ENCODE measurements at places on chromosomes 12 and 14.
A peak's percentile ranks its signal among the peaks of the same experiment; 100 is the strongest.

DNA sequence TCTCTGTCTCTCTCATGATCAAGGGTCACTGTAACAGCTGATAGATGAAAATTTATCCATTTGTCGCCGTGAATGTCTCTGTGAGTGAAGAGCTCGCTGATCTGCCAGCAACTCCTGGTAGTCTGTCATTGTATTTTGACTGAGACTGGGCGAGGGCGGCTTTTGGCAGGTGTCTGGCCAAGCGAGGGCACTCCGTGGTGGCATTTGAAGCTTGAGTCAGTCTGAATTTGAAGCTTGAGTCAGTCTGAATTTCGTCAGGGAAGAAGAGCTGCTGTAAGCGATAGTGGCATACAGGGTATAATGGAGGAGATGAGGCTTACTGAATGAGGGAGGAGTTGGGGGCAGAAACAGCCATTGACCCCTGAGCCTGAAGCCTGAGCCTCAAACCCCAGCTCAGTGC, 56.8 kb upstream of the FAM181A start:
- no peak for DNase-seq

DNA sequence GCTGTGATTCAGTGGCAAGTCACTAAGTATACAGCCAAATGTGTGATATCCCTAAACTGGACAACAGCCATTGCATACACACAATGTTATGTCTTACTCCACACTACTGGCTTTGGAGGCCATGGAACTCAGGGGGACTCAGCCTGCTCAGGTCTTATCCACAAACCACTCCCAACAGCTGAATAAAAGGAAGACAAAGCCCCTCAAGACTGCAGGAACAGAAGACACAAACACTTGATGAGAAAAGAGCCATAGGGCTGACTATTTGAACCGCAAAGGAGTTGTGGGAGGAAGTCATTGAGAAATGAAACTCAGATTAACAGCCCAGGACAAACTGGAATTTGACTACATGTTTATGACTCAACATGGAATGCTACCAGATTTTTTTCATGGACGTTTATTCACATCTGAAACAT, 40.9 kb downstream of the PTGER2 start:
- DNase-seq, result no peak

DNA sequence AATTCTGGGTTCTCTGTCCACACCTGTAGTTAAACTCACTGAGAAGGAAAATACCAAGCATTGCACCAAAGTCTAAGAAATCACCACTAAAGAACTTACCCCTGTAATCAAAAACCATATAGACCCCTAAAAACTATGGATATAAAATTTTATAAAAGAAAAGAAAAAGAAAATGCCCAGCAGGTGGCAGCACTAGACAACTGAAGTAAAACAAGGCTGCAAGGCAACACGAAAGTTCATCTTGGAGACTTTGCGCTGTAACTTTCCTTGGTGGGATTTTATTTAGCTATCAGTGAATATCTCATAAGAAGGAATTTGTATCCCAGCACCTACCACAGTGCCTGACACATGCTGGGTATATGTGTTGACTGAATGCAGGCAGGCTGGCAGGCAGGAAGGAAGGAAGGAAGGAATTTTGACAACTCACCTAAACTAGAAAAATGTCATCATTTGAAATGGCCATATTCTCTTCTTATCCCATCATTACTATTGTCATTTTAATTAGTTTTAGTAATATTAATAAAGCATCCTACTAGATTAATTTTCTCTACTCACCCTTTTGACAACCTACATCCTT, 68.2 kb upstream of the ETV6 start:
- DNase-seq, result peak; percentile 85

GRCh38 chr14:101119830-101120571, 216.5 kb upstream of the RTL1 start:
- no peak for DNase-seq

DNA sequence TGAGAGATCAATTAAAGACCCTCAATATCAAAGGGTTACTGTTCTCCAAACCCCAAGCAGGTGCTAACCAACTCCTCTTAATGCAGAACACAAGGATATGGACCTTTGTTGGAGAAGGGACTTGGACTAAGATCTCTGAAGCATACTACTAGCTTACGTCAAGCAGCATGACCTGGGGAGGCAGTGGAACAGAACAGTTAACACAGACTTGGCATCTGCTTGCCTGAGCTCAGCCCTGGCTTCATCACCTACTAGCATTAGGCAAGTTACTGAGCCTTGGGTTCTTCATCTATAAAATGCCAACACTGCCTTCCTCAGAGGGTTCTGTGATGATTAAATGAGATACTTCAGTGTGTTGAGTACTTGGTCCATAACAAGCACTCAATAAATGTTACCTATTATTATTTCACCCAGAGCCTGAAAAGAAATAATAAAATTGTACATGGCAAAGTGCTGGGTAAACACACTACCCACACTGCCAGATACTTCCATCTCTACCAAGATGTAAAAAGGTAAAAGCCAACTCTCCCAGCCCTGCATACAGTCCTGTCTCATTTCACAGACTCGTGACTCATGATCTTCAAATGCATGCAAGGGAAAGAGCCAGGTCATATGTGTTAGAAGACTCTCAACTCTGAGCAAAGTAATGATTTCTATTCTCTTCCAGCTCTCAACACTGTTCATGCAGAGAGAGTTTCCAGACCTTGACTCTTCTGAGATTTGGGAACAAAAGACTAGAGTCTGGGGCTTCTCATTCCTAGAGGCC, 39.7 kb downstream of the FMNL3 start:
- no peak for DNase-seq

DNA sequence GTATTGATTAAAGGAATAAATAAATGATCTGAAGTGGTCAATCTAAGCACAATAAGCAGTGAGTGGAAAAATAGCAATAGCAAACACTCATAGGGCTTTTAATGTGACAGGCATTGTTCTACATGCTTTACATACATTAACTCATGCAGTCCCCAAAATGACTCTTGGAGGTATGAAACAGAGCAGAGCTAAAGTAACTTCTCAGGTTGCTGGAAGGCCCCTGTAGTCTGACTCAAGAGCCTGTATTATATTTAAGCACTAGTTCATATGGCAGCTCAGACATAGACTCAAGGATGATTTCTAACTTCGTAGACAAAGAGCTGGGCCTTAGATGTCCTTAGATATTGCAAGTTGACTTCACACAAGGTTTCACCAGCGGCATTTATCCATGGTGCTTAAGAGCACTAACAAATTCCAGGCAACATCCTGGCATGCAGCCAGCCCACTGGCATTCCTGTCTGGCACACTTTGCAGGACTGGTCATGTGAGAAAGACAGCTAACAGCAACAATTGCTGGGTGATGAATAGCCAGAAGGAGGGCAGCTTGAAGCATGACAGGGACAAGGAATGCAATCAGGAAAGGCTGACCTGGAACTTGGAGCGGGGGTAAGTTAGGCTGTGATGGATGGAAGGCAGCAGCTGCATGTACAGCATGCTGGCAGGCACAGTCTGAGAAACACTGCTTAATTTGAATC, 22.9 kb upstream of the KTN1 start:
- peak; percentile 98 for DNase-seq

GRCh38 chr14:70791971-70792370, 17.3 kb downstream of the MAP3K9 start:
- DNase-seq, result no peak

DNA sequence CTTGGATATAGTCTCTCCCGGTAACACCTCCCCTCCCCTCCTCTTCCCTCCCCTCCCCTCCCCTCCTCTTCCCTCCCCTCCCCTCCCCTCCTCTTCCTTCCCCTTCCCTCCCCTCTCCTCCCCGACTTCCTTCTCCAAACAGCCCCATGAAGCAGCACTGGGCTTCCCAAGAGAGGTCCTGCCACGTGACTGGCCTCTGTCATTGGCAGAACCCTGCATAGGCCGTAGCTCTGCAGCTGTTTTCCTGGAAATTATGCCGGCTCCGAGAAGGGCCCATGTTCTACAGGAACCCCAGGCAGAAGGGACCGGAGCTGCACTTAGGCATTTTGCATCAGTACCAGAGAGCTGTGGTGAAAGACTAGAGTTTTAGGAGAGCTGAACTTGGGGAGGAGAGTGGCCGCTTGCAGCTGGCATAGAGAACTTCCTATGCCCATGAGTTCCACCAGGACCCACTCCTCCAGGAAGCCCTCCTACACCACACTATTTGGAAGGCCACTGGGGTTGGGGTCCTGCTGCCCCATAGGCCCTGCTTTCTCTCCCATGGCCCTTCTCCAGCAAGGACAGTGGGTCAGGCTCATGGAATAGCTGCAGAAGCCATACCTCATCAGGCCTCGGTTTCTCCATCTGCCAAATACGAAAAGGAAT, 5.1 kb upstream of the TNFAIP2 start:
- DNase-seq, result peak; percentile 78

DNA sequence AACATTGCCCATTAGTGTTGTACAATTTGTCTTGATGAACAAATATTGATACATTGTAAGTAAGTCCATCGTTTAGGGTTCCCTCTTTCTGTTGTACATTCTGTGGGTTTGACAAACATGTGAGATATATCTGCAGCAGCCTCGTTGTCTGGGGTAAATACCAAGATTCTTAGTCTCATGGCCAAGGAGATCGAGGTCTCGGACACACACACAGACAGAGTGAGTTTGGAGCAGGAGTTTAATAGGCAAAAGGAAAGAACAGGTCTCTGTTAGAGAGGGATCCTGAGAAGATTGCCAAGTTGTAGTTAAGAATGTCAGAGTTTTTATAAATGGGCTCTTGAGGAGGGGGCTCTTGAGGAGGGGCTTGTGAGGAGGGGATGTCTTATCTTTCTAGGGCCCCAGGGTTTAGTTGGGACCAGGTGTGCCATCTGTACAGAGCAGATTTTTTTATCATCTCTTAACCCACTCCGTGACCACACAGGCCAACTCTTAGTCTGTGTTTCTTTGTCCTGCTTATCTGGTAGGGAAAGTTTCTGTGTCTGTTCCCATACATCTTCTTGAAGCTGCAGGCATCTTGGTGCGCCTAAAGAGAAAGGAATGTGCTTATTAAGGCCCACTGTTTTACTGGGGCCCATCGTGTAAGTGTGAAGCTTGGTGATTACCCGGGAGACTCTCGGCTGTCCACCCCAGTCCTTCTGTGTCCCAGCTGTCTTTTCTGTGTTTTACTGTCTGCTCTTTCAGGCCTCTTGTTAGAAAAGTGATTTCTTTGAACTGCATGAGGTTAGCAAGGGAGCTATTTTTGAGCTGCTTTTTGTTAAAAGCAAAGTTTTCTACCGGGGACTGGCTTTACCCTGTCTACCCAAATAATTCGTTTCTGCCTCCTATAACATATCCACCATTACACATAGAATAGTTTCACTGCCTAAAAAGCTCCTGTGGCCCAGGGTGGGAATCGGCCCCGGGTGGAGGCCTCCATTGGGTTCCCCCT, 22.4 kb upstream of the CLEC2D start:
- DNase-seq, result peak; percentile 50

DNA sequence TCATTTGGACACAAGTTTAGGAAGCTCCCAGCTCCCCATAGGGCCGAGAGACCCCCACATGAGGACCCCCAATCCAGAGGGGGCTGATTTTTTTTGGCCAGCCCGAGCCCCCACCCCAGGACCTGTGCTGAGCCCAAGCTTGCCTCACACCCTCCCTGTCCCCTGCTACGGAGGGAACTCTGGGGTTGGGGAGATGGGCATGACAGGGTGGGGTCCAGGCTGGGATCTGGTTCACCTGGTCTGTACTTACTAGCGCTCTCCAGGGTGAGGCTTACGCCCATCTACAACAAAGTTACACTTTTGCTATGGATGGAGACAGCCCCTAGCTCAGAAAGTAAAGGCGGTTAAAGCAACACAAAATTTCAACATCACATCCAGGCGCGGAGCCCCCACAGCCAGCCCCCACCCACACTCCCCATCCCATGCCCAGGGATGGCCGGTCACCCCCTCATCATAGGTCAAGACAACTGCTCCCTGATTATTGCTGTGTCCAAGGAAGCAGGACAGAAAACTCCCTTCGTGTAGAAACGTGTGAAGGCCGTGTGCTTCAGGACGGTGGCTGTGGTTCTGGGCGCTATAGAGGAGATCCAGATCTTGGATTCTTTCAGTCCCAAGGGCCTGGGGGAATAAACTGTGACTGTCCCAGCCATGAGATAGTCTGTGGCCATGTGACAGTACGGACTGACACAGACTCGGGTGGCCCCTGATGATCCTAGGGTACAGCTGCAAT, 10.7 kb downstream of the SLC25A29 start:
- no peak for DNase-seq

- no peak for DNase-seq
These were observed 1221.8 kb upstream of the SEL1L start for GRCh38 chr14:82755476-82755875.

GRCh38 chr12:49198431-49199155, 9.7 kb upstream of the TUBA1A start:
- DNase-seq, result peak; percentile 89

DNA sequence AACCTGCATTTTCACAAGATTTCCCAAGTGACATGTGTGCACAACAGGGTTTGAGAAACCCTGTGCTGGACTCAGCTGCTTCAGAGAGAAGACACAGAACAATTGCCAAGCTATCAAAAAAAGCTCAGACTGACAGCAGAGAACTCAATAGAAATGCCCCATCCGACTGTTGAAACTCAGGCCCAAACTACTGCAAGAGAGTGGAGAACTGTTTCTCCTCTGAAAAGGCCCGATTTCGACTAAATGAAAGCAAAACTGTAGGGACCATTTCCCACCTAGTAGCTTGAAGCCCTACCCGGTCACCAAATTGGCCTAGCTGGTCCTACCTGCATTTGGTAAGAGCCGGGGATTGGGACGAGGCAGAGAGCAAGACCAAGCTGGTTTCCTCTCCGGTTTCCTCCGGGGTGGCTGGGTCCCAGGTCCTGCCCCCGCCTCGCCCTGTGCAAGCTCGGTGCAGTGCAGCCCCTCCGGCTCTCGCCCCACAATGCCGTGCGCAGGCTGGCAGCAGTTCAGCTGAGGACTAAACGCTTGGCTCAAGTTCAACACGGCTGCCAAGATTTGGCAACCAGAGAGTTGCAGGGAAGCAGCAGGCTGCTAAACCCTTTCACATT, 1180.6 kb downstream of the VRK1 start:
- no peak for DNase-seq

DNA sequence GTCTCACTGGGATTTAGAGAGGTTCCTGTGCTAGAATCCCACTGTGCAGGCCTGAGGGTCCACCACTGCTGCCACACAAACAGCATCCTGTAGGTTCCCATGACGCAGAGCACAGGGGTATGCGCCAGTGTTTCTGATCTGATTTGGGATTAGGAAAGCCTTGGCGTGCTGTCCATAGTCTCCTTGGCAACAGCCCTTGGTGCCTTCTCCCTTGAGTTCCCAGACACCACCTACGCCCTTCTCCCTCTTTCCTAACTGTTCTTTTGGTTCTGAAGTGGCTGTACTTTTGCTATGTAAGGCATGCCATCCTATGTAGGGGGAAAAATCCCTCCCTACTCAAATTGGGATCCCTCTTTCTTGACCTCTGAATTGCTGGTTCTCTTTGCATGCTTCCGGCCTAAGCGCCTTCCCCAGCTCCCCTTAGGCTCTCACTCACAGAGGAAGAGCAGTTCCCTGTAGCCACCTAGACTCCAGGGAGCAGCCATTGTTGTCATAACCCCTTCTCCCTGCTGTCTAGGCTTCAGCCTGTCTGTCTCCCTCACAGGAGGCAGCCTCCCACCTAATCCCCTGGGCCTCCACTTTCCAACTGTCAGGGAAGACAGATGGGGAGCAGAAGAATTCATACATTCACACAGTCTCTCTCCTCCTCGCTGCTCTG, 14.8 kb upstream of the RIC8B start:
- DNase-seq, result no peak

- no peak for DNase-seq
These were observed 1377.5 kb upstream of the FLRT2 start for GRCh38 chr14:84152452-84152851.
